GM23248 (cell line): ENCODE measurements at places on chromosomes 16 and 17. TPM values are rescaled to one million over a fixed set of nuclear protein-coding genes. Genes with fewer than 3 reads are reported as not detected.

DNA sequence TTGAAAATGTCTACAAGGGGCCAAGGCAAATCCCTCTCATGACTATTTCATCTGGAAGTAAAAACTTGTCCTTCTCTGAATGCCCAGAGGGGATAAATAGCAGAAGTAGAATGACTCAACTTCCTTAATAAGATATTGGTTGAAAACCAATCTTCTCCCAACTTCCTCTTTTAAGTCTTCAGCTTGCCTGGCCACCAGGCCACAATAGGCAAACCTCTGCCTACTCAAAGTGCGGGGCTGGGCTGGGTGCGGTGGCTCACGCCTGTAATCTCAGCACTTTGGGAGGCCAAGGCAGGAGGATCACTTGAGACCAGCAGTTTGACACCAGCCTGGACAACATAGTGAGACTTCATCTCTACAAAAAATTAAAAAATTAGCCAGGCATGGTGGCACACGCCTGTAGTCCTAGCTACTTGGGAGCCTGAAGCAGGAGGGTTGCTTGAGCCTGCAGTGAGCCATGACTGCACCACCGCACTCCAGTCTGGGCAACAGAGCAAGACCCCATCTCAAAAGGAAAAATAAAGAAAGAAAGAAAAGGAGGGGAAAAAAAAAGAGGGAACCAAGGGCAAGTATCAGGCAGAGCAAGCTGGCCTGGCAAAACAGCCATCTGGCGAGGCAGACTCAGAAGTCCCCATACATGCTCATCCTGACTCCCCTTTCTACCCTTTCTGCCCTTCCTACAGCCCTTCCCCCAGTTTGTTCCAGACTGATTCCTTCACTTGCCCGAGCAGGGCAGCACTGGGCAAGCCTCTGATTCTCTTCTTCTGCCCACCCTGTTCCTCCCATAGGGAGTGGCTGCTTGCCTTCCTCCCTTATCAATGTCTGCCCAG is 20.6 kb downstream of the MAP3K14 start:
- peaks cover 6% of the 10 kb centered on the region; the same call in 1 of the 2 replicates for H3K36me3 ChIP-seq
- H3K4me3 ChIP-seq = no peak overlapping the region
- H3K4me1 ChIP-seq = peaks cover 74% of the 10 kb centered on the region
- DNase-seq = peak; percentile 82
- peak overlapping the region; percentile 33; the same call in 1 of the 2 replicates for H3K27ac ChIP-seq

GRCh38 chr17:57197466-57198071 is 58.8 kb upstream of the MSI2 start:
- no peaks in the 10 kb centered on the region for H3K4me1 ChIP-seq
- H3K27ac ChIP-seq = no peak overlapping the region
- H3K27me3 ChIP-seq = peaks cover 26% of the 10 kb centered on the region; the same call in 1 of the 2 replicates
- no peak for DNase-seq

DNA sequence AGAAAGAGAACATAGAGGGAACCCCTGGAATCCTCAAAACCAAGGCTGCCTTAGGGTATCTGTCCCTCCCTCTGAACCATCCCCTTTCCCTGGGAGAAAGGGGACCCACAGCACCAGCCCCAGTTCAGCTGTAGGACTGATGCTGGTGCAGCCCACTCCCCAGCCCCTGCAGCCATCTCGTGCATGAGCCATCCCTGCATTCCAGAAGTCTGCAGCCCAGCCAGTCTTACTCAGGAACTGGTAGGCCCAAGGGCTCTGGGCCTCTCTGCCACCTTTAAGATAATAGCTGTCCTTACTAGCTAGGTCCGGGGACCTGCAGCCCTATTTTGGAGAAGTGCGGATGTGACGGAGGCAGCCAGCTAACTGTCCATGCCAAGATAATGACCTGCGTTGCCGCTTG is 6.0 kb upstream of the EVPL start:
- H3K4me3 ChIP-seq = no peak overlapping the region
- H3K4me1 ChIP-seq = no peaks in the 10 kb centered on the region
- H3K36me3 ChIP-seq = no peaks in the 10 kb centered on the region
- no peak for DNase-seq

- H3K27me3 ChIP-seq = no peaks in the 10 kb centered on the region
- no peaks in the 10 kb centered on the region for H3K4me1 ChIP-seq
- no peaks in the 10 kb centered on the region for H3K36me3 ChIP-seq
- DNase-seq = no peak
Observed at GRCh38 chr17:70343114-70343513, 173.8 kb downstream of the KCNJ2 start.

LHX1 gene
- not detected in 2 replicates for total RNA-seq

DNA sequence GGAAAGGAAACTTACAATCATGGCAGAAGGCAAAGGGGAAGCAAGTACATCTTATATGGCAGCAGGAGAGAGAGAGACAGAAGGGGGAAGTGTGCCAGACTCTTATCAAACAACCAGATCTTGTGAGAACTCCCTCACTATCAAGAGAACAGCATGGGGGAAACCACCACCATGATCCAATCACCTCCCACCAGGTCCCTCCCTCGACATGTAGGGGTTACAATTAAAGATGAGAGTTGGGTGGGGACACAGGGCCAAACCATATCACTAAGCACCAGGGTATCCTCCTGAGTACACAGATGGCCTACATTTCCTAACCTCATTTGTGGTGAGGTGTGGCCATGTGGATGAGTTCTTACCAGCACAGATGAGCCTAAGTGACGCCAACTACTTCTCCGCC is 348.6 kb upstream of the ZFHX3 start:
- H3K27ac ChIP-seq = no peak overlapping the region
- no peak overlapping the region for H3K4me3 ChIP-seq
- DNase-seq = no peak
